NCI-H1105 treated with DMSO at 0.1 percent for 48 hours (cell line): ENCODE measurements at places on chromosomes 2 and 18.

DNA sequence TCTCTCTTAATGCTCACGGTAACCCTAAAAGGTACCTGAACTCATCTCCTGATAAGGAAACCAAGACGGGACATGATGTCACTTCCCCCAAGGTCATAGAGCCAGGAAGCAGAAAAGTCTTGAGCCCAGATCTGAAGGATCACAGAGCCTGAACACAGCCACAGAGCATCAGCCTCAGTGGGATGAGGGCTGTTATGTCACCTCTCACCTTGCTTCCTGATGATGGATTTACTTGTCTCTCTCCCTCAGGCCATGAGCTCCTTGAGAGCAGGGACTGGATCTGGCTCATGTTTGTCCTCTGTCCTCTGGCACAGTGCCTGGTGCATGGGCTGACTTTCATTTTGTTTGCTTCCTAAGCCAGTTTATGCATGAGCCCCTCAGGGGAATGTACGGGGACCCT lies 54.2 kb downstream of the SERTAD2 start:
- DNase-seq, result no peak

DNA sequence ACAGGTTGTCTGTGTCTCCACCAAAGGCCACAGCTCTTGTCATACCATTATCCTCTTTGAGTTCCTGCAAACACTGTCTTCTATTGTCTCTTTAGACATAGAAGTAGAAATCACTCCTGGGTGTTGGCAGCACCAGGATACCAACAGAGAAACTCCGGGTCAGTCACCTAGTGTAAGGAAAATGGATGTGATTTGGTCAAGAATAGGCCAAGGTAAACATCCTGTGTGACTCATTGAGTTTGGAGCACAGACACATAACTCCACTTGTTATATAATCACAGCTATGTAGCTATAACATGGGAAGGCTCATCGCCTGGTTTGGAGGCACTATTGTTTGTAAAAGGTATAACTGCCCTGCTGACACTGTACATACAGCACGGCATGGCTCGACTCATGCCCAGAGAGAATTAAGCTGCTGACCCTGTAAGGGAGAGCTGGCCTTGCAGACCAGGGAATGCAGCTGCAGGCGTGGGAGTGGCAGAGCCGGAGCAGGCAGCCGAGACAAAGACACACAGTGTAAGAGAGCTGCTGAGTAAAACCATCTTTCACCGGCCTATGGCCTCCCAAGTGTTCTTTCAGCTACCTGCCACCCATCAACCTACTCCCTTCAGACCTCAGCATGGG lies 3.4 kb upstream of the TXNL1 start:
- no peak for DNase-seq

DNA sequence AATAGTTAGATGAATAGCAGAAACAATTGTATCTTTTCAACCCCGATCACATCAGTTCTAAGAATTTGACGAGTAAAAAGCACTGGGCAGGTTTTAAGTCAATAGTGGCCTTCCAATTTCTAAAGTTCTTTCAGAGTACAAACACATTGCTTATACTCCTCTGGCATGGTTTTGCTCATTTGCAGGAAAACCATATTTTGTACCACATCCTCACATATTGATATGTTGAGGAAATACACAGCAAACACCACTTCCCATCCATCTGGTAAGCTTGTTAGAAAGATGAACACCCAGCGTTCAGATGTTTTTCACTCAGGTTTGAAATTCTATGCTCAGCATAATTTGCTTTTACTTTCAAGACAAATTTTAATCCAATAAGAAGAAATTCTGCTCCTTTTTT lies 344.6 kb upstream of the ACVR2A start:
- DNase-seq, result no peak

- no peak for DNase-seq
Measured at GRCh38 chr2:141341444-141341843, 789.4 kb downstream of the LRP1B start.

DNA sequence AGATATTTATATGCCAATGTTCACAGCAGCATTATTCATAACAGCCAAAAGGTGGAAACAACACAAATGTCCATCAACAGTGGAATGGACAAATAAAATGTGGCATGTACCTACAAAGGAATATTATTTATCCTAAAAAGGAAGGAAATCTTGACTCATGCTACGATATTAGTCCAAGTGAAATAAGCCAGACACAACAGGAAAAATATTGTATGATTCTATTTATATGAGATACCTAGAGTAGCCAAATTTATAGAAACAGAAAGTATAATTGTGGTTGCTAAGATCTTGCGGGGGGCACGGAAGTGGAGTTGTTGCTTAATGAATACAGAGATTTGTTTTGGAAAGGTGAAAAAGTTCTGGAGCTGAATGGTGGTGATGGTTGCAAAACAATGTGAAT lies 33.0 kb upstream of the CCDC150 start:
- DNase-seq, result no peak

DNA sequence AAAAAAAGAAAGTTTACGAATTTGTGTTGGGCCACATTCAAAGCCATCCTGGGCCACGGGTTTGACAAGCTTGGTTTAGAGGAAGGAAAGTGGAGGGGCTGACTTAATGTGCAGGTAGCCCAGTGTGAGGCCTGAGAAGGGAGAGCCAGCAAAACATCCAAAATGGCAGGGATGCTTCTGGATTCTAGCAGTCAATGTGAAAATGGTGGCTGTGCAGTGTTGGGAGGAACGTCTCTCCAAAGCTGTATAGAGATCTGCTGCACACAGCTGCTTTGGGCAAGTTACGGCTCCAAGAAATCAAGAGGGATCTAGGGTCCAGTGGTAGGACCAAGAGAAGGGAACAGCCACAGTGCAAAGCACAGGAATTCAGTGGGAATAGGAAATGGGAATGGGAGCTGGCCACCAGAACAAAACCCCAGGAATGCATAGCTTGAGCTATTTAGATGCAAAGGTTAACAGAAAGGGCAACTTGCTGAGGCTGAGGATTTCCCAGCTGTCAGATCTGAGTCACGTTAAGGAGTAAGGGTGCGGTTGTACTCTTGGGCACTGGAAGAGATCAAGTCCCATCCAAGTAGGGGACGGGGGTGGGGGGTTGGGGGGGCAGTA lies 70.6 kb downstream of the B3GNT2 start:
- DNase-seq, result no peak

DNA sequence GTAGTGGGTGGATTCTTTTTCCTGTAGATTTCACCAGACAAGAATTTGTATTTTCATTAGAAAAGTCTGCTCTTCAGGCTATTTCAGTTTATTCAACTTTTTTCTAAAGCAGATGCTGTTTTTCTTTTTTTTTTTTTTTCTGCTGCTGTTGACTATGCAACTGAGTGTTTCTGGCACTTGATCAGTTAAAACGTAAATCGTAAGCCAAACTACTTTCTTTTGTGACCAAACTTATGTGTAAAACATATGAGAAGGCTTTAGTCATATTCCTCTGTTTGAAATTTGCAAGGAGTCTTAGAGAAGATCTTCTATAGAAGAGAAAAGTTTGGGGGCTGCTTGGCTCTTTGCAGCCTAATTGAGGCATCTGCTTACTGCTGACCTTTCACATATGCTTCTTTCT lies 170.1 kb downstream of the PARD3B start:
- DNase-seq, result no peak

DNA sequence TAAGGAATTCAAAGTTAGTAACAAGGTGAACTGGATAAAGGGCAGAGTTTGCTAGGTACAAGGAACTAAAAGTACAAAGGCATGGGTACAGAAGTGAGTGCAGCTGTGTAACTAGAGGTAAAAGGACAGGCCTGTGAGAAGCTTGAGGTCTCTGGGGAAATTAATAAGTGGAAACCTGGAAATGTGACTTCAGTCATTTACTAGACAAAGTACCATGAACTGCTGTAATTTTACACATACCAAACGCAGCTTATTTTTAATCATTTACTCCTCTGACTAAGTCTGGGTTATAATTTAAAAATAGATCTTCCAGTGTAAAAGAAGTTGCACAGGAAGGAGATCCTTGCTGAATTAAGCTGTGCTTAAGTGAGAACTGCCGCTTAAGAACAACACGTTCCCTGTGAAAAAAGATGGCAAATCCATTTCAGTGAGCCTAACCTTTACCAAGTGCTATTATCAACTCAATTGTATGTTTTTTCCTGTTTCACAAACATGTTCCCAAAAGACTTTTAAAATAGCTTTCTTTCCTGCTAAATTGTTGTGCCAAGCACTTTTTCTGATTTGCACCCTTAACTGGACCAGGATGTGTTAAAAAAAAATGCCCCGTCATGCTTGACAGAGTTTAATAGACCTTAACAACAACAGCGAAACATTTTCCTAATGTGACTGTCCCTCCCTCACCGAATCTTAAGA lies 44.3 kb downstream of the CALCRL start:
- no peak for DNase-seq

- no peak for DNase-seq
Measured at GRCh38 chr2:65016789-65017188, 27.6 kb downstream of the SLC1A4 start.

GRCh38 chr2:11582862-11583752 lies 49.3 kb downstream of the GREB1 start:
- peak; percentile 43 for DNase-seq
